ENCODE measurements at places on chromosomes 1 and 21. TPM values are rescaled to one million over a fixed set of nuclear protein-coding genes. Genes with fewer than 3 reads are reported as not detected.

The NEK7 gene
- 155 TPM for total RNA-seq

The HS2ST1 gene
- 6.5 TPM for total RNA-seq

The S100A3 gene
- total RNA-seq: 3.1 TPM

- no peak for DNase-seq
Observed at GRCh38 chr1:12434686-12435085, 183.3 kb downstream of the DHRS3 start.

DNA sequence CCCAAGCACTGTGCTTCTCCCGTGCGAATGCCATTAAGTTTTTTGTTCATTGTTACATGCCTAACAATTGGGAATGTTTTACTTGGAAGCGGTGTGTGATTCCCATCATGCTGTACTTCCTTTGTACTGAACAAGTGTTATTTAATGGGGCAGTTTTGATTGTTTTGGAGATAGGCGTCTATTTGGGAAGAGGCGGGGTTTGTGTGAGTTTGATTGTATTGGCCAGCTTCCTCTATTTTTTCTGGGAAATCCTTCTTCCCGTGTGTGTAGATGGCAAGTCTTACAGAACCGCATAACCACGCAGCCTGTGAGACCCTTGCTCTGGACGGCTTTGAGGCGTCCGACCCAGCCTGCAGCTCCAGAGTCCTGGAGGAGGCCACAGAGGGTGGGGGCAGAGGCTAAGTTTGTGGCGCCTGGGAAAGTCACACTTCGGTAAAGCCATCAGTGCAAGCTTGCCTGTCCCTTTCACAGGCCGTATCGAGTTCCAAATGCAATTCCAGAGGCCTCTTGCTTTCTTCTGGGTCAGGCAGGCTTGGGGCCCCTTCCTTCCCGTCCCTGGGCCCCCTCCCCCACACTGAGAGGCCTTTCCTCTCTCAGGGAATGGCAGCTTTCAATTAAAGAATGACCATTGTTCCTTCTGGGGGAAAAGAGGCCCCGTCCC lies 210.3 kb downstream of the TOMM20 start:
- no peak for DNase-seq

- no peak for DNase-seq
Observed at GRCh38 chr1:33515112-33515511, 42.7 kb downstream of the ZSCAN20 start.

DNA sequence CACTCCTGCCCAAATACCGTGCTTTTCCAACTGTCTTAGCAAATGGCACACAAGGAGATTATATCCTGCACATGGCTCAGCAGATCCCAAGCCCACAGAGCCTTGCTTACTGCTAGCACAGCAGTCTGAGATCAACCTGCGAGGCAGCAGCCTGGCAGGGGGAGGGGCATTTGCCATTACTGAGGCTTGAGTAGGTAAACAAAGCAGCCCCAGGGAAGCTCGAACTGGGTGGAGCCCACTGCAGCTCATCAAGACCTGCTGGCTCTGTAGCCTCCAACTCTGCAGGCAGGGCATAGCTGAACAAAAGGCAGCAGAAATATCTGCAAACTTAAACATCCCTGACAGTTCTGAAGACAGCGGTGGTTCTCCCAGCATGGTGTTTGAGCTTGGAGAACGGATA lies 70.1 kb upstream of the PTBP2 start:
- no peak for DNase-seq

- DNase-seq: no peak
Observed at GRCh38 chr1:1374589-1374928, 448 bp downstream of the AURKAIP1 start.

DNA sequence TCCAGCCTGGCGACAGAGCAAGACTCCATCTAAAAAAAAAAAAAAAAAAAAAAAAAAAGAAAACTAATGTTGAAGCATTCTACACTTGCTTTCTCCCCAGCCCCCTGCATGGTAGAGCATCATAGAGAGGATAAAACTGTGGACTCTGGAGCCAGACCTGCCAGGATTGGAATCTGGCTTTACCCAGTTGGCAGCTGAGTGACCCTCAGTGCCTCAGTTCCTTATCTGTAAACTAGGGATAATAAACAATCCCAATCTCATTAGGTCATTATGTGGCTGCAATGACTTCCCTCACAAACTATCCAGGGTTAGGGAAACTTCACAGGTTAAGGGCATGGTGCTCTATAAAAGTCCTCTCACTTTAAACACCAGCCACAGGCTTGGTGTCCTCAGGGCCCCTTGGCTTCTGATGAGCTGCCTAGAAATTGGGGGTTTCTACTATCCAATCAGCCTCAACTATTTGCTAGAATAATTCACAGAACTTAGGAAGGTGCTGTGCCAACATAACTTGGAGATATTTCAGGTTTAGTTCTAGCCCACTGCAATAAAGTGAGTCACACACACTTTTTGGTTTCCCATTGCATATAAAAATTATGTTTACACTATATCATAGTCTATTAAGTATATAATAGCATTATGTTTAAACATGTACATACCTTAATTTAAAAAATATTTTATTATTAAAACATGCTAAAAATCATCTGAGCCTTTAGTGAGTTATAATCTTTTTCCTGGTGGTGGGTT lies 180.5 kb upstream of the B3GALT2 start:
- no peak for DNase-seq

DNA sequence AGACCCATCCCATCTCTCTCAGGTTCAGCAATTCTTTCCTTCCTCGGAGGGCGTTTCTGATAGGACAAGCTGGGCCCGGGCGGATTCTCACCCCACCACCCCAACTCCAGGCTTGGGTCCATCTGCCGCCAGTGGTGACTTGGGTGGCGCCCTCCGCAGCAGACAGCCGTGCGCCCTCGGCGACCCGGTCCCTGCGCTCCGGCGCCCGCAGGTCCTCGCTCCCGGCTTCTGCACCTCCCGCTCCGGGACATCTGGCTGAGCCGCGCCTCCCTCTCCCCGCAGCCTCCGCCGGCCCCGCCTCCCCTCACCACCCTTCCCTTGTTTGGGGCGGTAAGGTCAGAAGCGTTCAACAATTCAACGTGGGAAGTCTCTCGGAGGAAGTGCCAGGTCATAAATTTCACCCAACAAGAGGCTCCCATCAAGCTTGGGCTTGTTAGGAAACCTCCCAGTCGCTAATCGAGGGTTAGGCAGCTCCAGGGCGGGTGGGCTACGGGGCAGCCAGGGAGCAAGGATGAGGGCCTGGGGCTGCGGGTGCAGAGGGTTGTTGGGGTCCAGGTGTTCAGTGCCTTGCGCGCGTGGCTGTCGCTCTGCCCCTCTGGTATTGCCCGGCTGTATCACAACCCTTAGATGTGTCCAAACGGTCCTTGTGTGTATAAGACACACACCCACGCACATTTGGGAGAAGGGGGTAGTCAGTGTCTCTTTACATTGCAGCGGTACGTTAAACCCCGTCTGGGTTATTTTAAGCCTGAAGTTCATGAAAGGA lies 39.8 kb downstream of the OLIG1 start:
- DNase-seq: no peak

Measured in thoracic aorta (tissue), 2 donors.